ENCODE measurements at places on chromosomes 3 and 15. TPM values are rescaled to one million over a fixed set of nuclear protein-coding genes. Genes with fewer than 3 reads are reported as not detected.

Gene AGBL1
- total RNA-seq: not detected

Gene PFN2
- 49.8 TPM for total RNA-seq

DNA sequence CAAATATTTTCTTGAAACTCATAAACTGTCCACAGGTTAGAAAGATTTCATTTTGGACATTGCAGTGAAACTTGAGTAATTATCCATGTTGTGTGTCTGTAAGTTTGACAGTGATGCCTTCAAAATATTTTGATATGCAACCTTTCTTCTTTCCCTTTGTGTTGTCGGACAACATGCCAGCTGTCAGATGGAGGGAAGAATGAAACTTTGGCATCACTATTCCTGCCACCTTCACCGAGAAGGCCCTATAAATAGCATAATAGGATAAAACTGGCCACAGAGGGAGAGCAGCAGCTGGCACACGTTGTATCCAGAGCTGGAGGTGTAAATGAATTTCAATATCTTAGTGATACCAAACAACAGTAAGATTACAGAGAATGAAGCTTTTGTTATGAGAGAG, 436.7 kb upstream of the CFAP20DC start:
- no peaks in the 10 kb centered on the region for H3K27me3 ChIP-seq
- H3K27ac ChIP-seq: no peak overlapping the region
- H3K36me3 ChIP-seq: no peaks in the 10 kb centered on the region
- H3K4me1 ChIP-seq: peaks cover 5% of the 10 kb centered on the region

- no peaks in the 10 kb centered on the region for H3K27me3 ChIP-seq
- no peak for DNase-seq
- H3K4me3 ChIP-seq: no peak overlapping the region
- H3K36me3 ChIP-seq: no peaks in the 10 kb centered on the region
Observed at GRCh38 chr15:48940508-48940907, 23.2 kb downstream of the SHC4 start.

GRCh38 chr3:40079847-40080240, 229.7 kb upstream of the EIF1B start:
- no peaks in the 10 kb centered on the region for H3K36me3 ChIP-seq
- no peak overlapping the region for H3K27ac ChIP-seq
- no peak overlapping the region for H3K4me3 ChIP-seq
- H3K27me3 ChIP-seq: no peaks in the 10 kb centered on the region
- no peak for DNase-seq

- H3K4me1 ChIP-seq: no peaks in the 10 kb centered on the region
- H3K27me3 ChIP-seq: no peaks in the 10 kb centered on the region
- H3K27ac ChIP-seq: no peak overlapping the region
- no peak for DNase-seq
Observed at GRCh38 chr3:114998971-114999579, 148.0 kb downstream of the ZBTB20 start.

DNA sequence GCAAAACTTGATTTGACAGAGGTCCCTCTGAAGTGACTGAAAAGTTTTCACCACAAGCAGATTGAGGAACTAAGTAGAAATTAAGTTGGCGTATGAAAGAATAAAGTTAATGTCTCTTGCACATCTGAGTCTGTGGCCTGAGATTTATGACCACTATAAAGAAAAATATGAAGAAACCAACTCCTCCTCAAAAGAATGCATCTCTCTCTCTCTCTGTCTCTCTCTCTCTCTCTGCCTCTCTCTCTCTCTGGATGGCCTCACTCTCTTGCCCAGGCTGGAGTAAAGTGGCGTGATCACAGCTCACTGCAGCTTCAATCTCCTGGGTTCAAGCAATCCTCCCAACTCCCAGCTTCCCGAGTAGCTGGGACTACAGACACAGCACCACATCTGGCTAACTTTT, 55.2 kb downstream of the RPL22L1 start:
- no peak overlapping the region for H3K4me3 ChIP-seq
- no peak overlapping the region for H3K27ac ChIP-seq
- DNase-seq: no peak

Data from breast epithelium (tissue), 4 donors.